GF-D8 (cell line): ENCODE measurements at places on chromosomes 4 and X.

DNA sequence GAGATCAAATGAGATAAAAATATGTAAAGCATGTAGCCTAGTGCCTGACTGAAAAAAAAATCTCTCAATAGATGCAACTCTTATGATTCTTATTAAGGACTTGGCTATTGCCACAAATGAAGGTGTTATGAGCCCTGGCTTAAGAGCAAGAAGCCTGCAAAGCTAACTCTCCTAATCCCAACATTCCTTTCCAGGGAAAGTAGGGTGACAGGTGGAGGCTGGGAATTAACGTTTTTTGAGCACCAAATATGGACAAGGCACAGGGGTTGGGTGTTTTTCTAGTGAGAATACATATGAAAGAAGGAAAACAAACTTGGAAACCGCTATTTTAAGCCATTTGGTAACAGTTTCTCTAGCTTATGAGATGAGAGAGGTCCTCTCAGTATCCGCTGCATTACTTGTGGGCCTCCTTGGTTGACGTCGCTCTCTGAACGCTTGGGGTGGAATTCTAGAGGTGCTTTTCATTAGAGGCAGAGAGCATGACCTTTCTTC lies 2.4 kb downstream of the RHOH start:
- peak; percentile 27 for DNase-seq

DNA sequence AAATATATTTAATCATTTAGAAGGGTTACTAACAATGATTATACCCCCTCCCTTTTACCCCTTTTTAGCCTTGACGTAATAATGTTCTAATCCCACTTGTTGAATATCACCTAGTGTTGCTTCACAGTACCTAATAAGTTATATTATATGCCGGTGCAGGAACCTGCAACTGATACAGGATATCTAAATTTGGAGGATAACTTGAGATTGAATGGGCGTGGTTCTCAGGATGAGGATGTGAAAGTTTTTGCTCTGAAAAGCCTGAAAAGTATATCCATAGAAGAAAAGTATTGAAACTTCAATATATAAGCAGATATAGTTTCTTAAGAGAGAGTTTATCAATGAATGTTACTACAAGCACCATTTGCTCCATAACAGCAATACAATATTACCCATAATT lies 59.8 kb downstream of the ZNF711 start:
- no peak for DNase-seq

- peak; percentile 4 for DNase-seq
Measured at GRCh38 chr4:1183985-1184773, 11.8 kb upstream of the SPON2 start.

DNA sequence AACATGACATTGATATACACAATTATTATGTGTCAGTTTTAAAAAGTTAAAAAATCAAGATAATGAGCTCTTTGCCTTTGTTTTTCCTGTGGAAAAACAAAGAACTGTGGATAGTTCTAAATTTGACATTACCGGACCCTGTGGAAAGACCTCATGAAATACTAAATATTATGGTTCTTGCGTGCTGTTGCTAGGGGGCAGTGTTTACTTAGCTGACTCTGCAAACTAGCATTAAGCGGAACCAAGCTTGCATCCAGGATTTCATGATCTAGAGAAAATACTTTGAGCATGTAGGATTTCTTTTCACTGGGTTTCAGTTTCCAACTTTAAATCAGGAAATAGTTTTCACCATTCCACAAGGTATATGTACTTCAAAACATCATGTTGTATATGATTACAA lies 33.6 kb downstream of the CLCN4 start:
- DNase-seq: no peak

- DNase-seq: no peak
Measured at GRCh38 chrX:47644557-47645091, 5.7 kb downstream of the ELK1 start.

- DNase-seq: no peak
Measured at GRCh38 chr4:57051095-57051494, 59.1 kb downstream of the IGFBP7 start.

DNA sequence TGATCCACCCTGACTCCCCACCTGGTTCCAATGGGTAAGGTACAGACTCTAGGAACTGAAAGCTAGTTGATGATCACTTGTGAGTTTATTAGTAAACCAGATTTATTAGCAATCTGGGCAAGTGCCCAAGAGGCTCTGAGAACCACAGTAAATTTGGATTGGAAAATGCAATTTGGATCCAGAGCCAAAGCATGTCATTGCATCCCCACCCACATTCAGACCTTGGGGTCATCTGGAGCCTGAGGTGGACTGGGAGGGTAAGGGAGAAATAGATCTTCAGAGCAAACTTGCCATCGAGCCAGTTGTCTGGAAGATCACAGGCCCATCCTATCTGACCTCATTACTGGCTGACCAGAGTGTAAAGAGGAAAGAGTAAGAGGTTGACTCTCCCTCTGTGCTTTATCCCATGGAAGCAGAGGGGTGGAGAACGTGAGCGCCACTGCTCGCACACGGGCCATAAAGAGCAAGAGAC lies 78.7 kb upstream of the RASGEF1B start:
- DNase-seq: no peak

DNA sequence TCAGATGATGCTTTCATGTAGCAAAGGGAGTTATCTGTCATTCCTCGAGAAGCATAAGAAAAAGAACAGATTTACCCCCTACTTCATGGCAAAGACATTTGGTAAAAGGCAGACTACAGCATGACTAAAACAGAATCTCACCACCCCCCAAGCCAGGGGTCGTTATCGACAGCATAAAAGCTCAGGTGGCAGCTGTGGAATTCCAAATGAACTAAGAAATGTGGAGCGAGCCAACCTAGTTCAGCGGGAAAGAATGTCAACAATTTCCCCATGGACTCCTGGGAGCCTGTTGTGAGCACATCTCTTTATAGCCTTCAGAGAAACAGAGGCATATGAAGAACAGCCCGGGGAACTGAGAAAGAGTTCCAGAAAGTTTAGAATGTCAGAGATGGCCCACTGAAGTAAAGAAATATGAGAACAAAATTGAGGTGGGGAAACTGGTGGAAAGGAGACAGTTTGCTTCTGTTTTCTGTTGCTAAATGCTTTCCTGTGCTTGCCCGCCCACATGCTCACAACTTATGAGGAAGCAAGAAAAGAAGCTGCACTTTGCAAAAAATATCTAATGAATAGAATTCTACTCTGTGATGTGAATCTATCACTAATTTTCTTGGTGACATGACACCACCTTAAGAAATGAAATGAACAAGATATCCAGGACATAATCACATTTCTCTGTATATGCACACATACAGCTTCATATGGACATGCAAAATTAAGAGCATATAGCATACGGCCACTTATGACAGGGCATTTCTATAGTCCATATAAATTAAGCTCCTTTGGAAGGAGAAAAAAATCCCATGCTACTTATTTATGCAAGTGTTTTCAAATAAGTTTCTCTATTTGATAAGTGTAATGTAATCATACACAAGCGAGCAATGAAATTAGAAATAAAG lies 135.3 kb upstream of the MID1 start:
- DNase-seq: peak; percentile 34

- no peak for DNase-seq
Measured at GRCh38 chr4:2862528-2862927, 18.9 kb downstream of the ADD1 start.

DNA sequence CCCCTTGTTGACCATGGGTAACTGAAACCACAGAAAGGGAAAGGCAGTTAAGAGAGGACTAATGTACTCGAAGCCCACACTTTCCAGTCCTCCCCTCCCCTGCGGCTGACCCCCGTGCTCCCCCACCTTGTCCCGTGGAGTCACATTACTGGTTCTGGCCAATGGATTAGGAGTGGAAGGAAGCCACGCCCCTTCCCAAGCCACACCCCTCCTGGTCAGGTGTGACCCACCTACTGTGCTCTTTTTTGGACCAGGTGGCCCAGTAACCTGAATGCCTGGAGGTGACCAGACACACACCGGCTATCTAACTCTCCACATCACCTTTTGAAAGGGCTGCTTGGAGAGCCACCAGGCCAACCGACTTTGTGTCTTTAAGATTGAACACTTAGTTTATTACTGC lies 109.3 kb upstream of the MSX1 start:
- no peak for DNase-seq

DNA sequence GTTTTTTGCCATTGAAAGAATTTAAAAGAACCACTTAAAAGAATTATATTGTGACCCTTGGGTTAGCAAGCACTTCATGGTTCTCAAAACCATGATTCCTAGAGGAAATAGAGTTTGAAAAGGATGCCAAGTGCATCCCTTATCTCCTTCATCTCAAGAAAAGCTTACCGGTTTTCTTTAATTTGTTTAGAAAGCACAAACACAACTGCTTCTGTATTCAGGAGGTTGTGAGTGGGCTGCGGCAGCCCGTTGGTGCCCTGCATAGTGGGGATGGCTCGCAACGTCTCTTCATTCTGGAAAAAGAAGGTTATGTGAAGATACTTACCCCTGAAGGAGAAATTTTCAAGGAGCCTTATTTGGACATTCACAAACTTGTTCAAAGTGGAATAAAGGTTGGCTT lies 13.5 kb downstream of the HHIP start:
- DNase-seq: no peak

- no peak for DNase-seq
Measured at GRCh38 chr4:107885865-107886264, 45.5 kb upstream of the CYP2U1 start.

DNA sequence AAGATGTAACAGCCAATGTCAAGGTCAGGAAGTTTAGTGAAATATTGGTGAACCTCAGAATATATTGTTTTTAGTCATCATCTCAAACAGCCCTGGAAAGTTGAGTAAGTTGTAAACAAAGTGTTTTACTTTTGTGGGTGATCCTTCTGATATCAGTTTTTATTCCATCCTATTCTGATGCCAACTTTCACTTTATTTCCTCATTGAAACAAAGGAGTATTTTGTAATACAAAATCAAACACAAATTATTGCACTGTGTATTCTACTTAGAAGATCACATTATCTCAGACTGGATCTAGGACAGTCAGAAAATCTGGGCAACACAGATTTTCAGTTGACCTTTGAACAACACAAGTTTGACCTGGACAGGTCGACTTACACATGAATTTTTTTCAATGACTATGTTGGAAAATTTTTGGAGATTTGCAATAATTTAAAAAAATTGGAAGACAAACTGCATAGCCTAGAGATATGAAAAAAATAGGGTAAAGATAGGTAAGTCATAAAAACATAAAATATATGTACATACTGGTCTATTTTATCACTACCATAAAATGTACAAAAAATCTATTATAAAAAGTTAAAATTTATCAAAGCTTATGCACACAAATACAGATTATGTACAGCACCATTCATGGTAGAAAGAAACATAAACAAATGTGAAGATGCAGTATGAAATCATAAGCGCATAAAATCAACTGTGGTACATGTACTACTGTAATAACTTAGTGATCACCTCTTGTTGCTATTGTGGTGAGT lies 709.1 kb upstream of the FAM241A start:
- DNase-seq: no peak

- DNase-seq: no peak
Measured at GRCh38 chrX:28988246-28988645, 401.0 kb downstream of the IL1RAPL1 start.

GRCh38 chr4:8537041-8537461 lies 43.1 kb upstream of the GPR78 start:
- DNase-seq: no peak

DNA sequence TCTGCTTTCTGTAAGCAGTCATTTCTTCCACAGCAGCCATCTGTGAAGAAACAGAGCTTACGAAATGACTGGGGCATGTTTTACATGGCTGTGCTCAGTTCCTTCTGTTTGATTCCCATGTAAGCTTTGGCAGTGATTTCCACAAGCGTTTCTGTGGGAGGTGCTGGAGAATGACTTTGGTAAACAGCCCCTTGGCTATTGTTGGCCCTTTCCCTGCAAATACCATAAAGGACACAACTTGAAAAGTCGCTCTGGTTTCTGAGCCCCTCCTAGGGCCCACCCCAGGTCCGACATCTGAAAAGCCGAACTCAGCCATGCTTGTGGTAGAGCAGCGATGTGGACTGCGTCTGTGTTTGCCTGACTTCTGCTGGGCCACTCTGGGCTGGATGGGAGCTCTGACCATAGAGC lies 3.7 kb downstream of the LIMCH1 start:
- DNase-seq: no peak

DNA sequence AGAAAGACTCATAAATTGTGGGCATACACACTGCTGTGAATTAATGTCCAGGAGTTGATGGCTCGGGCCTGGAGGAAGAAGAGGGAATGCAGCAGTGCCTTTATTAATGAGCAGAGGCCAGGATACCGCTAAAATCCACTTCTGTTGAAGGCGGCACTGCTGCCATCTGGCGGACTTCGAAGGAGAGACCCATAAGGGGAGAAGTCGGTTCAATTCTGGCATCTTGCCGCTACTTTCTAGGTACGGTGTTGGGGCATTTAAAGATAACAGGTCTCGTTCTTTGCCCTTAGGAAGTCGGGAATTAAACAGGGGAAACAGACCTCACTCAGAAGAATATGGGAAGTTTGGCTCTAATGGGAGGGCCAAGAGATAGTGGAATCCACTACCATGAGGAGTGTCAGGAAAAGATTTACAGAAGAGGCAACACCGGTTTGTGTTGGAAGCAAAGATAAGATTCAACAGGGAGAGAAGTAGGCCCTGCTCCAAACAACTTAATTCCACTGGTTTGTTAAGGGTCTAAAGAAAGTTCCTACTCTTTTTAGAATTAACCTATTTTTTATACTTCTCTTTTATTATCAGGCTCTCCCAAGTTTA lies 133.6 kb upstream of the GIMD1 start:
- DNase-seq: peak; percentile 3

DNA sequence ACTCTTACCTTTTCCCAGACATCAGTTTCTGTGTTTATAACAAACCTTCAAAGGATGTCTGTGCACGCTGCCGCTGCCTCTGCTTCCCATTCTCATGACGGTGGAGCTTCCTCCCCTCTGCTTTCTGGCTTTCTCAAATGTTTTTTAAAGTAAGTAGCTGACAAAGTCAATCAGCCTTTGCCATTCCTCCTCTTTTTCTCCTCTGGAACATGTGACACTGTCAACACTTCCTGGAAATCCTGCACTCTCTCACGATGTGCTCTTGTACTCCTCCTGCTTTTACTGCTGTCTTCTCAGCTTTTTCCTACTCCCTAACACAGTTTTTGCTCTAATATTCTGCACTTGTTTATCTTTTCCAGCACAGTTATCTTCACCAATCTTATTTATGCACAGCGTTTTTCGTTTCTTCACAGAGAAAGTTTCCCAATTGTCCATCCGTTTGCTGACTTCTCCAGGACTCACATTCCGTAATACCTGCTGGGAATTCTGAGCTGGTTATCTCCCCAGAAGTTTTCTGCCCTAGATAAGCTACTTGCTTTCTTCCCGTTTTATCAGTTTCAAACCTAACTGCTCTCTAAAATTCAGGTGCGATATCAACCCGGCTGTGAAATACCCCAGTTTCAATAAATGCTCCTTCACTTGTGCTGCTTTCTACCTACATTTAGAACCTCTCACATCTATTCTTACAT lies 465.6 kb upstream of the AGA start:
- DNase-seq: no peak

DNA sequence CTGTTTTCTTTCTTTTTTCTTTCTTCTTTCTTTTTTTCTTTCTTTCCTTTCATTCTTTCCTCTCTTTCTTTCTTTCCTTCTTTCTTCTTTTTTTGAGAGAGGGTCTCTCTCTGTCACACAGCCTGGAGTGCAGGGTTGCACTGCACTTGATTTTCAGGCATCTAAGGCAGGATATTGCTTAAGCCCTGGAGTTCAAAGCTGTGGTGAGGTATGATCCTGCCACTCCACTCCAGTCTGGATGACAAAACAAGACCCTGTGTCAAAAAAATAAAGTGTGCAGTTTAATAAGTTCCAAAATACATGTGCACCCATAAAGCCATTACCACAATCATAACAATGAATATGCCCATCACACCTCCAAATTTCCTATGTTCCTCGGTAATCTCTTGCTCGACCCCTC lies 10.6 kb upstream of the ZNF718 start:
- no peak for DNase-seq

- DNase-seq: peak; percentile 30
Measured at GRCh38 chrX:134520860-134521390, 61.0 kb downstream of the HPRT1 start.
